Stimulated activated CD4-positive, alpha-beta T cell treated with anti-CD3 and anti-CD28 coated beads, Interleukin-12 subunit alpha, Interleukin-12 subunit beta, amount 100 ng/mL, for 48 hours (primary cell): ENCODE measurements at places on chromosomes 7 and 10.

GRCh38 chr7:147798001-147798400, 792.6 kb upstream of the C7orf33 start:
- no peak for DNase-seq

DNA sequence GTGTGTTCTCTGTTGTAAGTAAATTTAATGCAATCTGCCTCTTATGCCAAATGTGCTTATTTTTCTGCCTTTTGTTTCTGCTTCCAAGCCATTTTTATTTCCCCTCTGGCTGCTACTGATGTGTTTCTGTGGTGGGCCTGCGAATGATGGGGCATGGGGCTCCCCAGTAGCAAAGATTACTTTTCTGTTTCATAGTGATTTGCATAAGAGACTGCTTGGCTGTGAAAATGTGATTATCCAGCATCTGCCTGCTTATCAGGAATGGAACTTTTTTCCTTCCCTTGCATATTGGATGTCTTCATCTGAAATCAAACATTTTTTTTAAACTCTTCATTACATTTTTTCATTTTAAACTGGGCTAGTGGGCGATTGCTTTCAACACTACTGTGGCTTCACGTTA, 57.7 kb upstream of the BTBD16 start:
- no peak for DNase-seq

DNA sequence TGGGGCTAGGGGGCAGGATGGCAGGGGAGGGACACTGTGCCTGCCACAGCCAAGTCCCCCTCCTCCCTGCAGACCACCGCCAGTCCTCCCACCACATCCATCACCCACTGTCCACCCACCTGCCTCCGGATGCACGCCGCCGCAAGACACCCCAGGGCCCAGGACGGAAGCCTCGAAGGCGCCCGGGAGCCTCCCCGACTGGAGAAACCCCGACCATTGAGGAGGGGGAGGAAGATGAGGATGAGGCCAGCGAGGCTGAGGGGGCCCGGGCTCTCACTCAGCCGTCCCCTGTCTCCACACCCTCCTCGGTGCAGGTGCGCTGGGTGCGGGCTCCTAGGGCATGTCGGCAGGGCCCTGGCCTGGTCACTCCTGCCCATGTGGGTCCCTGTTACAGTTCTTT, 5.1 kb downstream of the SLC4A2 start:
- DNase-seq = no peak

GRCh38 chr7:104643587-104644217, 315.3 kb downstream of the LHFPL3 start:
- DNase-seq = no peak

- DNase-seq = no peak
Measured at GRCh38 chr7:155486783-155487508, 29.0 kb downstream of the EN2 start.

- DNase-seq = no peak
Measured at GRCh38 chr7:106075937-106076336, 36.2 kb downstream of the SYPL1 start.

DNA sequence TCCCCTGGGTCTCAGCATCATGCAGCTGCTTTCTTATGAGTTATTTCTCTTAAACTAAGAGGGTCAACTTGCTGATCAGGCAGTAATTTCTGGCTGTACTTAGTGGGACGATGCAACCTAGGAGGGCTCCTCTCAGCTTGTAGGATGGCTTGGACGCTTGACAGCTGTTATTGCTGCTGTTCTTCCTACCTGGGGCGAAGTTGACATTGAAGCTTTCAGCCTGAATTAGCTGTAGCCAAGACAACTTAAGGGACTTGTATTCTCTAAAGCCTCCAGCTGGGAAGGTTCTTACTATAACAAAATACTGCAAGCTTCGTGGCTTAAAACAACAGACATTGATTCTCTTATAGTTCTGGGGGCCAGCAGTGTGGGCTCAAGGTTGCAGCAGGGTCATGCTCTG, 224.9 kb downstream of the ACTR3B start:
- DNase-seq = no peak

DNA sequence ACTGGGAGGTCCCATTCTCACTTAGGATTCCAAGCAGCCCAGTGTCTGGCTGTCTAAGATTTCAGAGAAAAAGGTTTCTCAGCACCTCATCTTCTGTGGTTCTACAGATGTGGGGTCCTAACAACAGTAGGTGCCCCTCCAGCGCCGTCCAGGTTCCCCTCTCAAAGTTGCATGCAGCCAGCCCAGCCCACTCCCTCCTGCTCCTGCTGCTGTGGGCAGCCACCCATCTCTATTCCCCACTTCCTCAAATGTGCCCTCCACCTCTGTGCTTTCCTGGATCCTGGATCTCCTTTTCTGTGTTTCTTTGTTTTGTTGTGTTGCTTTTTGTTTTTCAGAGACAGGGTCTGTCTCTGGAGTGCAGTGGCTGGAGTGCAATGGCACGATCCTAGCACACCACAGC, 13.3 kb upstream of the SLC18A3 start:
- DNase-seq = no peak

DNA sequence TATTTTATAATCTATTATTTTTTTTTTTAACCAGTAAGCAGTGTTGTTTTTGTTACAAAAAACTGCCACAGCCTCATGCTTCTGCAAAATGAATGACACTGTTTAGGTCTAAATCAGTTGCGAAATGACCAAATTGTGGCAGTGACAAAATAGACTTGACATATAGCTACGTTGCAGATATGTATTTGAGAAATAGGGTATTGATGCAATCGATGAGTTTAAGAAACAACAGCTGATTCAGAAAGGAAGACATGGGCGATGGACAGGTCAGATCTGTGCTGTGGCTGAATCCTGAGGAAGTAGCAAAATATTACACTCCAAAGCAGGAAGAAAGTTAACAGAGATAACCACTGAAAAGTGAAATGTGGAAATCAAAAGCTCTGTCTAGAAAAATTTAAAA, 89.0 kb upstream of the STEAP4 start:
- no peak for DNase-seq

- DNase-seq = no peak
Measured at GRCh38 chr7:138030679-138031351, 28.9 kb upstream of the CREB3L2 start.

GRCh38 chr7:144820552-144820951, 15.3 kb downstream of the TPK1 start:
- no peak for DNase-seq

DNA sequence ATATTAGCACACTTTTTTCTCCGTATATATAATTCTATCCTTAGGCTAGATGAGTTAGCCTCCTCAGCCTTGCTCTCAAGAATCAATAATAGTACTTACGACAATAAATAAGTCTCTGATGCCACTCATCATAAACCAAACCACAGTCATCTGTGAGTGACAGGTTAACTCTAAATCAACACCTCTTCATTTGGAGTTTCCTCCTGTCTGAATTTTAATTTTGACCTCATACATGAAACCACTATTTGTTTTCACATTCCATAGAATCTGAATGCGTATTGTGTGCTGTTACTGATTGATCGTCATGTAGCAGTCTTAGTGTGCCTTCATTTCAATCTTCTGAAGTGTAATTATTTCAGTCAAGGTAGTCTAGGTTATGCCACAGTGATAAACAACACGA, 85.8 kb downstream of the HGF start:
- DNase-seq = no peak

GRCh38 chr7:51011710-51012350, 229.1 kb upstream of the GRB10 start:
- DNase-seq = no peak

GRCh38 chr7:5822742-5823503, 41.5 kb upstream of the RNF216 start:
- peak; percentile 93 for DNase-seq

DNA sequence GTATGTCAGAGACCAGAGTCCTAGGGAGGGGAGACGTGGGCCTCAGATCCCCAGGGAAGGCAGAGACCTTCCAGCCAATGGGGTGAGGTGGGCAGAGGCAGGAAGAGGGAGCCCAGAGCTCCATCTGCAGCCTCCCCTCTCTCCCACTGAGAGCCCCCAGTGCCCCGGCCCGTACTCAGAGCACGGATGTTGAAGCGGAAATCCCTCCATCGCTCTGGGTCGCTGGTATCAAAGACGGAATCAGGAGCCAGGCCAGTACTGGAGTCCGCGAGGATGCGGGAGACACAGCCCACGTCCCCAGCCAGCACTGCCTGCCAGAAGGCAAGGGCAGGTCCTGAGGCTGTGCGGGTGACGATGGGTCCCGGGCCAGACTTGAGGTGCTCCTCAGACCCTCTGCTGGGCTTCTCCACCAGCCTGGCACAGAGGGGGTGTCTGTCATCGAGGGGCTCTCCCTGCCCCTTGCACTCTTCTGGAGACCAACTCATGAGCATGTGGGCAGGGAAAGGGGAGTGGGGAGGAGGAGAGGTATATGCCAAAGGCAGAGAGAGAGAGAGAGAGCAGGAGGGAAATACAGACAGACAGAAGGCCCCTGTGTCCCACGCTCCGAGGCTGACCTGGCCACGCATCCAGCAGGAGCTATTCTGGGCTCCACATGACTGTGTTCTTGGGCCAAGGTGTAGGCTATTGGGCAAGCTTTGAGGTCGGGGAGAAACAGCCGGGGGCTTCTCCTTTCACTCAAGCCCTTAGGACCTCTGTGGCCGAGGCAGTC, at the start of gene ASB10:
Gene ASB10, minus strand, starts transcription at position 611 of the 769 bp plus-strand sequence. Its CDS starts 120 bp downstream, at position 491.
- no peak for DNase-seq

- DNase-seq = no peak
Measured at GRCh38 chr7:1104516-1105179, 16.7 kb downstream of the GPER1 start.

GRCh38 chr7:20713792-20714191, 72.9 kb downstream of the SP8 start:
- DNase-seq = no peak

GRCh38 chr10:4810092-4810491, 15.9 kb upstream of the AKR1E2 start:
- no peak for DNase-seq

DNA sequence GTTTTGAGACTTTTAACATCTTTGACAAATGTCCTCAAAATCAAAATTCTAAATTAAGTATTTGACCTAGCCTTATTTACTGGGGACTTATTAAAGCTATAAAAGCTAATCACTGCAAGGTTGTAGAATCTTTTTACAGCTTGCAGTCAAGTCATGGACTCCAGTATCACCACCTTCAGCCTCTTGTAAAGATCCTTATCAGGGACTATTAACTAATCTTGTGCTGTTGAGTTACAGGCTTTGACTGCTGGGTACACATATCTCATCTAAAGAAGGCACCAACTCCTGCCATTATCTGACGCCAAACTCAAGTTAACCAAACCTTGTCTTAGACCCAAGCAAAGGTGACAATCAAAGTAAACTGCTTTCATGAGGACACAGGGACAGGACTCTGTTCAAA, 621.0 kb upstream of the IGFBP3 start:
- DNase-seq = no peak

DNA sequence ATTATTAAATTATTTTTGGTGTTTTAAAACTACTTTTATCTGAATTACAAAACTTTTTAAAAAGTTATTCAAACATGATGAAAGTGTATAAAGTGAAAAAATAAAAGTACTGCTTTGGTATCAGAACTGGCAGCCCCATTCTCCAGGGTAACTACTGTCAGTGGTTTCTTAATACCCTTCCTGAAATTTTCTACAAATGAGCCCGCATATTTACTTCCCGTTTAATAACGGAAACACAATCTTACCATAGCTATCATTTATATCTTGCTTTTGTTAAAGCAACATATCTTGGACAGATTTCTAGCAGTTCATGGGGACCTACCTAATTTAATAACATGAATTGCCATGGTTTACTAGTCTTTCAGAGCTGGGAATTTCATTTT, 249.9 kb downstream of the RNLS start:
- no peak for DNase-seq

- no peak for DNase-seq
Measured at GRCh38 chr7:78578686-78579085, 780.1 kb downstream of the PHTF2 start.

GRCh38 chr7:131105799-131106680, 221.6 kb upstream of the MKLN1 start:
- DNase-seq = peak; percentile 57

- DNase-seq = peak; percentile 6
Measured at GRCh38 chr7:159144758-159145489, at the start of gene VIPR2. TSS of gene VIPR2 (minus strand) at chr7:159144867. CDS start at chr7:159144771, 96 bp downstream.

- DNase-seq = no peak
Measured at GRCh38 chr10:74118804-74119203, 31.8 kb downstream of the AP3M1 start.

DNA sequence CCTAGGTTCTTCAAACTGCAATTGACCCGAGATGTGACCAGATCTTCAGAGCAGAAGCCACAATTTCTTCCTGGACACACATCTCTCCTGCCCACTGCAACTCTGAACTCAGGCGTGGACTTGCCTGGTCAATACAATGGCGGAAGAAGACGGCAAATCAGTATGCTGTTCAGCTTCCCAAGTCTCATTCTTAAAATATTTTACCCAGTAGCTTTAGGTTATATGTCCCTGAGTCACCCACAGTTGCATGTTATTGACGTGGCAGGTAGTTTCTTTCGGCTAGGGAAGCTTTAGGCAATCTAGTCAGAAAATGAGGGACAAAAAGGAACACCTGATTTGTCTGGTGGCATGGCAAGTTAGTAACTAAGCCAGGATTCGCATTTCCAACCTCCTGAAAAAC, 22.5 kb downstream of the CEP41 start:
- DNase-seq = no peak
